Mucosa of descending colon (tissue), 3 donors: ENCODE measurements at places on chromosomes 6 and 20. TPM values are rescaled to one million over a fixed set of nuclear protein-coding genes. Genes with fewer than 3 reads are reported as not detected.

Gene KIF25
- total RNA-seq = 1.1 TPM

Gene MYBL2
- 5.1 TPM for total RNA-seq

Gene SIM1
- total RNA-seq = not detected

Gene WRNIP1
- total RNA-seq = 39.7 TPM

Gene VSTM2L
- 0.81 TPM for total RNA-seq

Gene RAB44
- total RNA-seq = 0.32 TPM

Gene TGM2
- 62.2 TPM for total RNA-seq

Gene SAMD3
- 0.90 TPM for total RNA-seq

Gene PLCB4
- total RNA-seq = 51.2 TPM

Gene GJA1
- total RNA-seq = 10.9 TPM

Gene ABHD16B
- total RNA-seq = not detected

Gene C6orf15
- not detected for total RNA-seq

Gene PRDM1
- 10.5 TPM for total RNA-seq

Gene DAAM2
- total RNA-seq = 27.8 TPM

Gene RIPPLY2
- not detected for total RNA-seq

Gene TPD52L1
- total RNA-seq = 22.0 TPM

Gene PSORS1C2
- total RNA-seq = not detected

Gene PHACTR3
- 1.1 TPM for total RNA-seq

Gene PDYN
- not detected for total RNA-seq

Gene TNFRSF21
- total RNA-seq = 54.8 TPM
